ENCODE measurements at places on chromosomes 2 and 18.

DNA sequence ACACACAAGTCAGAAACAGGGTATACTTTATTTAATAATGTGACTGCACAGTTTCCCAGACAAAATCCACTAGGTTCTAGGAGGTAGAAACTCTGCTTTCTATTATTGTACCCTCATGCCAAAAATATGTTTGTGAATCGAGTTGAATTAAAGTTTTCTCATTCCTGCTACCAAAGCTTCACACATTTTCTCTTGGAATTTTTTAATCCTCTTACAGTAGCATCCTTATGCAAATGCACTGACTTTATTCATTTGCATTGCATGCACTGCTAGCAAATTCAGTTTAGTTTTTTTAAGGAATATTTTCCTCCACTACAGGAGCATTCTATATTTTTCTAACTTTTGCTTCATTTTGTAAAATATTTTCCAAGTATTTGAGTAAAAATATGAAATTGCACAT lies 4.8 kb upstream of the SCG2 start:
- no peak for DNase-seq

- no peak for DNase-seq
Observed at GRCh38 chr2:157194097-157194688, 63.3 kb upstream of the GALNT5 start.

DNA sequence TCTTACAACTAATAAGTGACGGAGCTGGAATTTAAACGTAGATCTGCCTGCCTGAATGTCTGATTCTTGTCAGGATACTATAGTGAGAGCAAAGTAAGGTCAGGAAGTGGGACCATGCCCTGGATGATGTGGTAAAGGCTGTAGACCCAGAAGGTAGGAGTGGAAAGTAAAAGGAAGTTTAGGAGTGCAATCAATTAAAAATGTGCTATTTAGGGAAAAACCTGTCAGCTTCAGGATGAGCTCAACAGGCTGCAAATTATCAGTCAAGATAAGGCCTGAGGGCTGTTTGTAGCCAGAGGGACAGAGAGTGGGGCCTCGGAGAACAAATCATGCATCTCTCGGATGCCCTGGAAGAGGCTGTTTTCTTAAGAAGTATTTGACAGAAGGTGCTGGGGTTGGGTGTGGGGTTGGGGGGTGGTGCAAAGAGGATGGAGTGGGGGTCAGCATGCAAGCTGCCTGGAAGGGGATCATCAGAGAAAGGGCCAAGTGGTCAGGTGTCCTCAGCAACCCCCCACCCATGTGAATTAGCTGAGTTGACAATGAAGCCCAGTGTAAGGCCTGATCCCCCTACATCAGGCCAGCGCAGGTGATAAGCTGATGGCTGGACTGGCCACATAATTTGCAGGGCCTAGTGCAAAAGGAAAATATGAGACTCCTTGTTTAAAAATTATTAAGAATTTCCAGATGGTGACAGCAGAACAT lies 53.2 kb upstream of the MAPRE3 start:
- DNase-seq: no peak

DNA sequence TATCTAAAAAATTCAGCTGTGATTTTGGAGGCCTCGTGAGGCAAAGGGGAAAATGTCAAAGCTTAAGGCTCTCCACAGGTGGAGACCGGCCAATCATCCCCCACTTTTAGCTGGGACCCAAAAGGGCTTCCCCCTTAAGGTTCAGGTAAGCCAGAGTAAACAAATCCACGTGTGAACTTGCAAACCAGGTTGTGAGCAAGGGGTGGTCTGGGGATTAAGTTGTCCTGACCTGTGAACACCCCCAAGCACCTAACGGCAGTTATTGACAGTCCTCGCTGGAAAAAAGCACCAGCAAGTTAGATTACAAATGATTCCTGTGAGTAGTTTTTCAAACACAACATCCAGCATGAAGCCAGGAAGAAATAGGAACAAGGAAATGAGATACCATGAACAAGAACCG lies 42.9 kb downstream of the MYO7B start:
- DNase-seq: no peak

DNA sequence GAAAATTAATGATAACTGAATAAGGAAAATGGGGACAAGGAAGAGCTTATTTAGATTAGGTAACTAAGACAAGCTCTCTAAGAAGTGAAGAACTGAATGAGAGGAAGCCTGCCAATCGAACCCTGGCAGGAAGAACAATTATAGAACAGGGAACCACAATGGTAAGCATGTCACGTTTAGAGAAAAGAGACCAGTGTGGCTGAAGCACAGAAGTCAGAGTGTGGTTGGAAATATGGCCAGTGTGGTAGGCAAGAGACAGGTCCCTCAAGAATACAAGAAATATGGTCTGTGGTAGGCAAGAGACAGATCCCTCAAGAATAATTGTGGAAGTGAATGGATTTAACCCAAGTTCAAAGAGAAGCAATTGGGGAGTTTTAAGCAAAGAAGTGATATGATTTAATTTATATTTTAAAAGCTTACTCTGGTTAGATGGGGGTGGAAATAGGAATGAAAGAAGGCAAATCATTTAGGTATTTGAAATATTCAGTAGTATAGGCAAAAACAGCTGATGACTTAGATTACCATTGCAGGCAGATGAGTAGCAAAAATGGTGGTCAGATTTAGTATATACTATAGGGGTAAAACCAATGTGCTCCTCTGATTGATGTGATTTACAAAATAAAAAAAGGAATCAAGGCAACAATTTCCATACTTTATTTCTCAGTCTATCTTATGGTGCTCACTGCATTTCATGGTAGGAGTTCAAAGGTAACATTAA lies 38.8 kb upstream of the ERMN start:
- DNase-seq: no peak

GRCh38 chr2:57333221-57333620 lies 713.4 kb upstream of the VRK2 start:
- DNase-seq: no peak

DNA sequence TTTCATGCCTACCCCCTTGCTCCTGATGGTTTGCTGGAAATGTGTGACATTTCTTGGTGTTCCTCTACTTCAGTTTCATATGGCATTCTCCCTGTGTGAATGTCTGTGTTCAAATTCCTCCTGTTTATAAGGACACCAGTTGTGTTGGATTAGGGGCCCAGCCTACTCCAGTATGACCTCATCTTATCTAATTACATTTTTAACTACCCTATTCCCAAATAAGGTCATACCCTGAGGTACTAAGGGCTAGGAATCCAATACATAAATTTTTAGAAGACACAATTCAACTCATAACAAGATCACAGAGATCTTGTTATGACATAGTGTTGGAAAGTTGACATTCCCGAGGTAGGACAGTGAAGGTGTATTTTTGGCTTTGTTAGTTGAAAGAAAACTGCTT lies 5.5 kb downstream of the FAM210A start:
- no peak for DNase-seq

DNA sequence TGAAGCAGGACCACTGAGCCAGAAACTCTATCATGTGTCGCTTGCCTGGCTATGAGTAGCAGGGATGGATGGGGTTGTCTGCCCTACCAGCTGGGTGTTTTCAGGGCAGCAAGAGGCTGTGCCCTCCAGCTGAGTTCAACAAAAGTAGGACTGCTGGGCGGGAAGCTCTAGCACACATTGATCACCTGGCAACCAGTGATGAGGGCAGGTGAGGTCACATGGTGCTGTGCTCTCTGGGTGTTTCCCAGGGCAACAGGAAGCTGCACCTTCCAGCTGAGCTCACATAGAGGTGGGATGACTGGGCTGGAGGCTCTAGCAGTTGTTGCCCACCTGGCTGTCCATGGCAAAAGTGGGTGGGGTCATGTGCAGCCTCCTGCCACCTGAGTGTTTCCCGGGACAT lies 487.3 kb upstream of the VWC2L start:
- no peak for DNase-seq

DNA sequence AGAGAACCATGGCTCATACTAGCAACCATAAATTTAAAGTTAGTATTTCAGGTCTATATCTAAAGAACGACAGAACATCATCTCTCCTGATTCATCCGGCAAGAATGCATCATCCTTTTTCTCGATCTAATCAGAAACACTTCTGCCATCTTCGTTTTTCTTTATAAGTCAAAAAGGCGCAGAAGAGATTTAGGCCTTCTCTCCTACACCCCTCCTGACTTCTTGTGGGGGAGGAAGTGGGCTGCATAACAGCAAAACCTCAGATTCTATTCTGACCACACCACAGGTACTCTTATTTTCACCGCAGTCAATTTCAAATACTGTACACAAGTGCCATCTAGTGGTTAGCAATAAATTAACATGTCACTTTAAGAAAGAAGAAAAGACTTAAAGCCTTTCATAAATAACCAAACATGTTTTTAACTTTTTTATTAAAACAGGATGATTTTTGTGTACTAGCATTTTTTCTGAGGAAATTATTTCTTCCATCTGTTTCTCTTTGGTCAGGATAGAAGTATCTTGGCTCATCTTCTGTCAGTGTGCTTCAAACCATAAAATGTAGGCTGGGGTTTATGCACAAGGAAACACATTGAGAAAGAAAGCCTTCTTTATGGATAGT lies 48.4 kb upstream of the PIK3C3 start:
- DNase-seq: no peak

DNA sequence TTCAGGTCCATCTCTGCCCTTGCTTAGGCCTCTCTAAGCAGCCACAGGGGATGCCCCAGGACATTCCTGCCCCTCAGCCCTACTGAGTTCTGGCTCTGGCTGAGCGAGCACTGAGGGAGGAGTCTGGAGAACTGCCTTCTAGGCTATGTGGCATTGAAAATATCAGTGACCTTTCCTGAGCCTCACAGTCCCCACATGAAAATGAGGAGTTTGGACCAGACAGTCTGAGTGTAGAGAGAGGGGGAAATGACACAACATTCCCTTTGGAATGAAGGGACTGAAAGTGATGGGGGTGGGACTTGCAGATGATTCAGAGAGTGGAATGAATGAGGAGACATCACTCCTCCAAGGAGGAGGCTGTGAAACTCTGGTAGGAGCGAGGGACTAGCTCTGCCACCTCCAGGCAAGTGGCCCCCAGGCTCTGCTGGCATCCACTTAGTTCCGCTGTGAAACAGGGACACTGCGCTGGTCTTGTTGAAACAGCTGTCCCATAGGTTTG lies 8.0 kb downstream of the TNS1 start:
- no peak for DNase-seq

DNA sequence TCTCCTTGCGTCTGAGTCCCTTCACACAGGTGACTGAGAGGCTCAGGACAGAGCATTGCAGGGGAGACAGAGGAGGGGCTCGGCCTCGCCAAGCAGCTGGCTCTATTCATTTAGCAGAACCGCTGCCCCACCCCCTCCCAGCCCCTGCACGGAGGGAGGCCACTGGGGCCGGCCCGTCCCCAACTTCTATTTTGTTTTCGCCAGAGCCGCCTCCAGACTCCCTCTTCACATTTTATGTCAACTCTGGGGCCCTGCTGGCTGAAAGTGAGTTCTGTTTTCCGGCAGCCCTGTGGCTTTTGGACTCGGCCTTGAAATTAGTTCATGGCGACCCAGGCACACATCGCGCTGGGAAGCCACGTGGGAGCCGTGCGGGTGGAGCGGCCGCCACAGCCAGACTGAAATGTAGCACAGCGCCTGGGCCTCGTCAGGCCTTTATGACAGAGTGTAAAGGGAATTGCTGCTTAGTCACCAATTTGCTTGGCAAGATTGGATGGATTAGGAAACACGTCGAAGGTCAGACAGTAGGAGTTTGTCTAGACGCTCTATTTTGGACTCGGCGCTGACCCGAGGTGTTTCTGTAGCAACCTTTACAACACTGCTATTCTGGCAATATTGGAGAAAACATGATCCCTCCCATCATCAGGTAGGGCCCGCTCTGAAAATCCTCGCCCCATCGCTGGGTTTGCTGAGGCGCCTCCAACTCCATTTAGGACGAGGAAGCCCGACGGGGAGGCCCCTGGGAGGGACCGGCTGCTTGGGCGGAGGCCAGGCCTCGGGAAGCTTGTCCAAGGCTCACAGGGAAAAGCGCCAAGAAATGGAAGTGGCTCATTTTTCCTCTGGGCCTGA lies 90.7 kb upstream of the CTDP1 start:
- DNase-seq: no peak

- DNase-seq: no peak
Observed at GRCh38 chr2:15982285-15983044, 42.1 kb downstream of the MYCN start.

GRCh38 chr2:40448476-40449079 lies 3.3 kb downstream of the SLC8A1 start:
- no peak for DNase-seq

DNA sequence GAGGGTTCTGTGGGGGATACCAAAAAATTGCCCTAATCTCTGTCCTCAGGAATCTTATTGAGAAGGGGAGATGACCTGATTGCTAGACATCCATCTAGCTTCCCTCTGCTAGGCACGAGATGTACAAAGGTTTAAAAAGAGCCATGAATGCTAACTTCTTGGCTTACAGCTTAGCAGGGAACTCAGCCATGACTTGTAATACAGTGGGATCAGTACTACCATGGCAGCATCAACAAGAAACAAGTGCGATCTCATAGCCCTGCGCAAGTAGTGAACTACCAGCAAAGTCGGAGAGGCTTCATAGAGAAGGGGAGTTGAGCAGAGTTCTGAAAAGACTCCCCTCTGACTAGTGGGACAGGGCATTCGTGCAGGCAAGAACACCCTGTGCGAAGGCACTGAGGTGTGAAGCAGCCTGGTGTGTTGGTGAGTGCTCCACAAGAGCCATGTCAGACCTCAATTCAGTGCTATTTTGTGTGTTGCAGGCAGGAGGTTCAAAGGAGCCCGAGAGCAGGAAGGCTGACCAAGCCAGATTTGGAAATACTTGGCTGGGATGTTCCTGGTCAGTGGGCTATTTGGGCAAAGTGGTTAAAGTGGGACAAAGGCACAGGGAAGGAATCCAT lies 130.0 kb downstream of the FMNL2 start:
- no peak for DNase-seq

DNA sequence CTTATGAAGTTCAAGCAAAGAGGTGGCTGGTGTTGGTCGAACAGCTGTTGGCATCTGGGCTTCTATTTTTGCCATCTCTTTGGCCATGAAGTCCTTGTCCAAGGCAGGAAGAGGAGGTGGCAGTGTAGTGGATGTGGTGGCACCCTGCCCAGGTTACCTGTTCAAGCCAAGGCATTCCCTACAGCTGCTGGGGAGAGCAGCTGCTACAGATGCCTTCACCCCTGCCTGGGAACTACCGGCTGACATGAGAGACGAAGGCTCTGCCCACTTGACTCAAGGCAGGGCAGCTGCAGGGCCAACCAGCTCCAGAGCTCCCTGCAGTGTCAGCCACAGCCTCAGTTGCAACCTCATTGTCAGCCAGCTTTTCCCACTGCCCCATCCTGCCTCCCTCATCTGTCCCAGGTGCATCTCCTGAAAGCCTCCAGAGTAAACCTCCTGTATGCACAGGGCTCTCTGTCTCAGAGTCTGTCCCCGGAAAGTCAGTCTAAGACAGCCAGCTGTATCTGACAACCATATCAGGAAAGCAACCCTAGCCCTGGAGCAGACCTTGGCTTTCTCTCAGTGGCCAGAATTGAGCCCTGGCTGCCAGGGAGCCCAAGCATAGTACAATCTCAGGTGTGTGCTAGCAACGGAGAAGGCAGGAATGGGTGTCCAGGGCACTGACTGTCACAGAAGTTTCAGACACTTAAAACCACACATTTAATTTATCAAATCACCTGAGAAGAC lies 115.9 kb downstream of the RPIA start:
- DNase-seq: no peak

GRCh38 chr2:157777427-157777826 lies 98.7 kb downstream of the ACVR1 start:
- DNase-seq: no peak

GRCh38 chr2:96697476-96697875 lies 42.4 kb downstream of the LMAN2L start:
- DNase-seq: no peak
